ENCODE measurements at places on chromosomes 11 and 22.

DNA sequence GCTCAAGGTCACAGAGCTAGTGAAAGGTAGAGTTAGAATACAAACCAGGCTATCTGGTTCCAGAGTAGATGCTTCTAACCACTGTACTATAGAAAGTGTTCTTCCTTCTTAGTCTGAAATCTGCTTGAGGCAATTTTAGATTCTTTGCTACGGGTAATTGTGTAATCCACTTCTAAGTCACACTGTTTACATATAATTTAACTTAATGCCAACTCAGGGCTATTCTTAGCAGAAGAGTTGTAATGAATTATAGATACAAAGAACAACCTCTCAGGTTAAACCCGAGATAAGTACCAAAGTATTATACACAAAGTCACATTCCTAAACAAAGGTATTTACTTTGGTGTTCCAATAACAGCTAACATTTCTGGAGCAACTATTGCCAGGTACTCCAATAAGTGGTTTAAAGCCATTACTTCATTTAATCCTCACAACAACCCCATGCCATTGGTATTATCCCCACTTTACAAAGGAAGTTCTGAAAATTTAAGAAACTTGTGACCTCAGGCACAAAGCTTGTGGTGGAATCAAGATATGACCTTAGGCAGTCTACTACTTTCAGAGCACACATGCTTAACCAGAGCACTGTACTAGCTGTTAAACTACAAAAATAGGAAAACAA, 31.1 kb upstream of the DDI1 start:
- DNase-seq, result no peak

DNA sequence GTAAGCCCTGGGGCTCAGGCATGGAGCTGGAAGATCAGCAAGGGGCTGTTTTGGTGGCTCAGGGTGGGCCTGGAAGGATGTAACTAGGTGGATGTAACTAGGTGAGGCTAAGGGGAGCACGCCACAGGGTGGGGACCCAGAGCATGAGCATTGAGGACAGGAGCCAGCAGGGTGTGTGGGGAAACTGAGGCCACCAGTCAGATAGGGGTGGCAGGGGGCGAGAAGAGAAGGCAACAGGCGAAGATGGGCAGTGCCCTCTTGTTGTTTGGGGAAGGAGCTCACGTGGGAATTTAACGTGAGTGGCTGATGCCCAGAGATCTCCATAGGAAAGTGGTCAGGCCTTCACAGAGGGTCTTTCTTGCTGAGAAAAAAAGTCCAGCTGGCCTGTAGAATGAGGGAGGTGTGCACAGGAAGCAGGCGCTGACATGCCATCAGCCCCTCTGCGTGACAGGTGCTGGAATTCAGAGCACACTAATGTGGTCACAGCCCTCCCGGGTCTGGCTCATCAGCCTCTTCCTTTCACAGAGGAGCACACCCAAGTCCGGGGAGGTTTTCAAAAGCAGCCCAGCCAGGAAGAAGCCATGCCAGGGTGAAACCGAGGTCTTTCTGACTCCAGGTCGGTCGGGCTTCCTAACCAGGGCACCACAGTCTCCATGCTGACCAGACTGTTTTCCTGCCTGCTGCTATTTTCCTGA, 54.6 kb upstream of the PAX6 start:
- no peak for DNase-seq

GRCh38 chr22:28983190-28983589, 78.4 kb downstream of the C22orf31 start:
- DNase-seq, result no peak

DNA sequence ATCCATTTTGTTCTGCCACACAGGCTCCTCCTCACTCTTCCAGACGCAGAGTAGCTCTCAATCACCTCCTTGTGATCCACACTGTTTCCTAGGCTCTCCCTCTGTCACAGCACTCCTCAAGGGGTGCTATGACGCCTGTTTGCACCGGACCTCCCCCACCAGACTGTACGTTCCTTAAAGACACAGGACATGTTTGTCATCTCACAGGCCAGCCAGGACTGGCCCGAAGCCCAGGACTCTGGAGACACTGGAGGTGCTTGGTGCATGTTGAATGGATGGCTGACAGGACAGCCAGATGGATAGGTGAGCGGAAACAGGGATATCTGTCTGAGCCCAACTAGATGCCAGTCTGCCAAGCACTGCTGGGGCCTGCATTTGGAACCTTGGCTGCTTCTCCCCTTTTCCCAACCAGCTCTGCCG, 13.6 kb downstream of the PLA2G6 start:
- DNase-seq, result no peak

DNA sequence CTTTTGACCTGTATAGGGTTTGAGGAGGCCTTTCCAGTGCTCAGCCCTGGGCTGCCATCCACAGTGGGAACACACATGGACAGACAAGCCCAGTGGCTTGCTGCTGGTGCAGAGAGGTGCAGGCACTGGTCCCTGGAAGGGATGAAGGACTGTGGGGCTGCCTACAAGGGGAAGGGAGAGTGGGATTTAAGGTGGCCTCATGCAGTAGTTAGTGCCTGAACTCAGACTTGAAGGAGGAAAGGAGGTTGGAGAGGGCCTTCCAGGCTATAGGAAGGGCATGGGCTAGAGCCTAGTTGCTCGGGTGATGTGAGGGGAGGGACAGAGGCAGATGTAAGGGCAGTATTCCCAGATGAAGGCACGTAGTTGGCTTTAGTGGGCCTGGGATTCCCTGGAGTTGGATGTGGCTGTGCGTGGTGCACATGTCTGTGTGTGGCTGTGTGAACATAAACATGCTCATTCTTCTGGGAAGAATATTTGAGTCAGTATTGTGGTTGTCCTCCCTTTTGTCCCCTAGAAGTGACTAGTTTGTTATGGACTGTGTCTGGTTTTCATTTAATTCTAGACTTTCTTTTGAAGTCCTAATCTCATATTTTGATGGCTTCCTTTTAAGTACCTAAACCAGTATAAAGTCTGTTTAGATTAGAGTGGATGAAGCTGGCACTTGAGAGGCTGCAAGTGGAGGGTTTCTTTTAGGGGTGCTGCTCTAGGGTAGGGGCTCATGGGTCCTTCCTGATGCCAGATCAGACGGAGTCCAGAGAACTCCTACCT, 18.4 kb downstream of the YDJC start:
- no peak for DNase-seq

- DNase-seq, result peak; percentile 49
These were observed 63.5 kb downstream of the BRD1 start for GRCh38 chr22:49764127-49764581.

- no peak for DNase-seq
These were observed 137.2 kb downstream of the RBFOX2 start for GRCh38 chr22:35891442-35891841.

- DNase-seq, result no peak
These were observed 618 bp upstream of the CERK start for GRCh38 chr22:46738647-46739093.

DNA sequence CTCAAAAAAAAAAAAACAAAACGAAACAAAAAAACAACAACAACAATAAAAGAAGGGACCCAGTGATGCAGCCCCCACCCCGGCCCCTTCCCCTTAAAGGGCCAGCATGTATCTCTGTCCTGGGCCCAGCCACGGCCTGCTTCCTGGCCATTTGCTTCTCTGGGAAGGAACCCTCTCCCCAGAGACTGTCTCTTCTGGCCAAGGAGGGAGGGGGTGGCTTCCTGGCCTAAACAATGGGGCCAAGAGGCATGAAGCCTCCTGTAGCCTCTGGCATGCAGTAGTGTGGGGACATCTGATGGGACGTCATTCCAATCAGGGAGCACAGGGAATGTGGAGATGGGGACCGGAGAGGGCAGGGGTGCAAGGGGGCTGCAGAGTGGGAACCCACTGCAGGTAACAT, 25.5 kb upstream of the PDGFB start:
- no peak for DNase-seq
